ENCODE measurements at places on chromosomes 2 and 18. TPM values are rescaled to one million over a fixed set of nuclear protein-coding genes. Genes with fewer than 3 reads are reported as not detected.

ACVR1C gene
- 2.1 TPM for total RNA-seq

NRP2 gene
- total RNA-seq: 19.2 TPM

FHL2 gene
- total RNA-seq: 0.98 TPM

ASB18 gene
- not detected for total RNA-seq

SDC1 gene
- total RNA-seq: 0.15 TPM

PLEK gene
- 1.4 TPM for total RNA-seq

TNFRSF11A gene
- total RNA-seq: 16.6 TPM

KIF5C gene
- total RNA-seq: 4.8 TPM

DNER gene
- total RNA-seq: not detected

CDCA7 gene
- 77.9 TPM for total RNA-seq

HRH4 gene
- not detected for total RNA-seq

All from activated naive CD4-positive, alpha-beta T cell treated with anti-CD3 and anti-CD28 coated beads, Interleukin-2, amount 10 ng/mL, durations not matched to agents 5 hours and 36 hours (primary cell).